ENCODE measurements at places on chromosomes 16 and 17. TPM values are rescaled to one million over a fixed set of nuclear protein-coding genes. Genes with fewer than 3 reads are reported as not detected.

Gene RAMP2
- total RNA-seq, result 24.3 TPM

Gene RPTOR
- total RNA-seq, result 66.7 TPM

Gene EFNB3
- total RNA-seq, result 5.1 TPM

Gene DRC3
- total RNA-seq, result 1.6 TPM

- no peaks in the 10 kb centered on the region for H3K36me3 ChIP-seq
- H3K27me3 ChIP-seq, result no peaks in the 10 kb centered on the region
- H3K4me3 ChIP-seq, result no peak overlapping the region
- H3K27ac ChIP-seq, result no peak overlapping the region
These were observed 145.3 kb downstream of the IRF8 start for GRCh38 chr16:86044241-86044671.

DNA sequence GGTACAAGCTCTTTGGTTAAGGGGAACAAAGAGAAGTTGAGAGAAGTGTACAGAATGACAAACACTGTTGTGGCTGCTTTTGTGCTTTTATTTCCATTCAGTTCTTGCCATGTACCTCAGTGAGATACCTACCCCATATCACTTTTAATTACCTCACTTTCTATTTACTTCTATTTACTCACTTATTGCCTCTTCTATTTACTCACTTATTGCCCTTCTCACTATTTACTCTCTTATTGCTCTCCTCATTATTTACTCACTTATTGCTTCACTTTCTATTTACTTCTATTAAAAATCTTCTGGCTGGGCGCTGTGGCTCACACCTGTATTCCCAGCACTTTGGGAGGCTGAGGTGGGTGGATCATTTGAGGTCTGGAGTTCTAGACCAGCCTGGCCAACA is 41.9 kb downstream of the MBTD1 start:
- DNase-seq, result no peak
- no peaks in the 10 kb centered on the region for H3K4me1 ChIP-seq
- no peak overlapping the region for H3K4me3 ChIP-seq
- no peak overlapping the region for H3K27ac ChIP-seq
- H3K36me3 ChIP-seq, result no peaks in the 10 kb centered on the region

Measured in Caco-2 (cell line).